ENCODE measurements at places on chromosomes 13 and 19.

- no peak for DNase-seq
These were observed 15.0 kb downstream of the PLIN4 start for GRCh38 chr19:4503132-4503824.

GRCh38 chr19:45862564-45863334 is at the start of gene SYMPK:
TSS of gene SYMPK (minus strand) at chr19:45863147. CDS start at chr19:45854495, 8,652 bp downstream.
- DNase-seq: peak; percentile 100

DNA sequence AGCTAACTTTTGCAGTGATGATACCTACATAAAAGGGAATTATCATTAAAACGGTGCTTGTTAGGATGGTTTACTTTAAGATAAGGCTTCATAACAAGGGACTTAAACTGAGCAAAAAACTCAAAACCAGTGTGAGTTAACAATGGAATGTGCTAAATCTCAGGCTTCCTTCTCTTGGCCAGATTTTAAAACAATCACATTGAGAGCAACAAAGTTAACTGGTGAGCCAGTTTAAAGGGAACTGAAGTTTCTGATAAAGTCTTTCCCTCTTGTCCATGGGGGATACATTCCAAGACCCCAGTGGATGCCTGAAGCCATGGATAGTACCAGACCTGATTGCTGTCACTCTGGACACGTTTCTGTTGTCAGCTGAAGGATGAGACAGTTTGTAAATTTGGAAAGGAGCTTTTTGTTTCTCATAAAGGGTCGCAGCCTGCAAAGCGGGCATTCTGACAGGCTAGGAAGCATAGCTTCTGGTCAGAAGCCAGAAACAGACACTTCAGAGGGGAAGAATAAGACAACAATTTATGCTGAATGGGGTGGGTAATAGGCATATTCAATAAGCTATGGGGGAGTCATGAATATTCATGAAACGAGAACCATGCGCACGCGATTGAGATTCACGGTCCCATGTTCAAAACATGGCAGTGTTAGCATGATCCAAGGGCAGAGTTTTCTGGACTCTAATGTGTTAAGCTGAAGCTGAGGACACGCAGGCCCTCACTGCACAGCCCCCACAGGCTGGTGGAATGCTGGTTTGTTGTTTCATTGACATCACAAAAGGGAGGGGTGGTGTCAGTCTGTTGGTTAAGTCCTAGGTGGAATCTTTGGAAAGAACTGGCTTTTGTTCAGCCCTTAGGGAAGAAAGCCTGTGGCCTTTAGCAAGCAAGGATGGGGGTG is 150.6 kb upstream of the RNF113B start:
- DNase-seq: no peak

GRCh38 chr19:37738371-37738770 is 18.8 kb upstream of the ZNF607 start:
- no peak for DNase-seq

GRCh38 chr13:51719394-51719793 is 84.6 kb downstream of the DHRS12 start:
- no peak for DNase-seq

DNA sequence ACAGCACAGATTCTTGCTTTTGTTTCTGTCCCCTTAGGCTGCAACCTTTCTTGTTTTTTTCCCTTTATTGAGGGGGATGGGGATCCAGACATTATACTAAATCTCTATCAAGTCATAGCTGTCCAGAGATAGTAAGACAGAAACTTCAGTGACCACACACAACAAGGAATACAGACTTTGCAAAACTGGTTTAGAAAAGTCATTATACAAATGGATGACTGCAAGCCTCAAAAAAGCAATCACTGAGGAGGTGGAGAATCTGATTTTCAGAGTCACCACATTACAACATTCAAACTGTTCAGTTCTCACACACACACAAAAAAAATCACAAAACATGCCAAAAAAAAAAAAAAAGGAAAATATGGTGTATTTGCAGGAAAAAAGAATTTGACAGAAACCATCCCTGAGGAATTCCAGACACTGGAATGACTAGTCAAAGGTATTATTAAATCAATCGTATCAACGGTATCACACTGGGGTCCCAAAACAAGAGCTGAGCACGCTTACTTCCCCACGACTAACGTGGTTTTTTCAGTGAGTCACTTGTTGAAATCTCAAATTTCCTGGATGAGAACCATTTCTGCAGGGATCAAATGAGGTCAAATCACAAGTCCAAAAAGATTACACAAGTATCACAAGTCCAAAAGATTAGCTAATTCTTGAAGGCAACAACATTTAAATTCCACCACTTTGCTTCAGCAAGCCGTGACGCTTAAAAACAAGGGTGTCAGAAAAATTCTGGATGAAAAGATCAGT is 41.2 kb downstream of the USP12 start:
- DNase-seq: no peak

- no peak for DNase-seq
These were observed 50.8 kb upstream of the LDLR start for GRCh38 chr19:11038511-11038910.

GRCh38 chr13:24247016-24247415 is 62.4 kb upstream of the C1QTNF9 start:
- no peak for DNase-seq

- no peak for DNase-seq
These were observed 5.2 kb downstream of the LILRA4 start for GRCh38 chr19:54333586-54334298.

- DNase-seq: peak; percentile 100
These were observed at the start of gene TOMM40 for GRCh38 chr19:44891016-44891882. TSS of gene TOMM40 (plus strand) at chr19:44891254. CDS start at chr19:44891416, 162 bp downstream.

DNA sequence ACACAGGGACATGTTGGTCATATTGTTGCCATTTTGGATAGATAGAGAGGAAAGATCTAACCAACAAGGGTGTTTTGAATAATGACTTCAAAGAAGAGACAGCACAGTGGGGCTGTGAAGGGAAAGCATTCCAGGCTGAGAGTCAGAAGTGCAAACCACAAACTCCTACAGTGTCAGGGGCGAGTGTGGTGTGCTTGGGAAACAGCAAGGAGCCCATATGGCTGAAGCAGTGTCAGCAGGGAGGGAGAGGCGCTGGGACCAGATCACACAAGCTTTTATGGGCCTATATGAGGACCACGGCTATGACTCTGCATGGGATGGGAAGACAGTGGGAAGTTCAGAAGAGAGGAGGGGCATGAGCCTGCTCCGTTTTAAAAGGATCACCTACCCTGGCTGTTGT is 166.4 kb downstream of the MYO16 start:
- DNase-seq: no peak

DNA sequence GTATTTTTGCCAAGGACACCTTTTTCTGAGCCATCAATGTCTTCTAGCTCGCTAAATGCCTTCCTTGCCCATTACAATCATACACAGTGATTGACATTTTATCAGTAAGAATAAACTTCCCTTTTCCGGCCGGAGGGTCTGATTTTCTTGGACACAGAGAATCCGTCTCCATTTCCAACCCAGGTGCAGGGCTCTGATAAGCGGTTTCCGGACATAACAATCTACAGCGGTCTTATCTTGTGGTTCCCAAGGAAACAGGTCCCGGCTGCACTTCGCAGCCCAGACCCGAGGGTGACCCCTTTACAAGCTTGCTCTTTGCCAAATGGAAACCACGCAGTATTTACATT is 5.1 kb upstream of the ZNF77 start:
- no peak for DNase-seq

DNA sequence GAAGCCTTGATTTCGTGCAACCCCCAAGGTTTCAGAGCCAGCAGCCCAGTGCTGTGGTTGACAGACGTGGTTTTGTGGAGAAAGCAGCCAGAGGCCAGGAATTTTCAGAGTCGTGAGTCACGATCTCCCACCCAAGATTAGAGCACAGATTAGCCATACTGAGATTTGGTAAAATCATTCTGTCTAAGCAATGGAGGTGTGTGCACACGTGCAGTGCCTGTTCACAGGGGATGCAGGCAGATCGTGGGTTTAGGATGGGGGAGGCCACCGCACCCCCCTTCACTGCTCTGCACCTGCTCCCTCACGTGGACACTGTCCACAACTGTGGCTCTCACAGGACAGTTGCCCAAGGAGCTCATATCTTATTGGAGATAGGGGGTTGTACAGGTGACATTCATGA is 46.6 kb upstream of the GPR183 start:
- DNase-seq: peak; percentile 59

GRCh38 chr19:41801792-41802211 is 5.4 kb downstream of the CEACAM3 start:
- no peak for DNase-seq

DNA sequence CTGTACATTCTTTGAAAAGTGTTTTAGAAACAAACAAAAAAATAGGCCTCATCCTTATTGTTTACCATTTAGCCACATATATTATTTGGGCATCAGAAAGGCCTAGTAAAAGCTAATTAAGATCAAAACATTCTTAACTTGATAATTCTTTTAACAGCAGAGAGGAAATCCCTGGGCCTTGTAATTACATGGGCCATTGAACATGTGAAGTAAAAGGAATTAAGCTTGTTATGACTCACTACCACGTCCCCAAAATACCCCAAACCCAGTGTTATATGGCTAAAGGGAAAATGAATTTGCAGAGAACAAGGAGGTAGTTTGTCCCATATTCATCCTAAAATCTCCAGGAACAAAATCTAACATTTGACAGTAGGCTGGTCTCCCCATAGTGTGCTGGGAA is 439.8 kb downstream of the ITGBL1 start:
- no peak for DNase-seq

DNA sequence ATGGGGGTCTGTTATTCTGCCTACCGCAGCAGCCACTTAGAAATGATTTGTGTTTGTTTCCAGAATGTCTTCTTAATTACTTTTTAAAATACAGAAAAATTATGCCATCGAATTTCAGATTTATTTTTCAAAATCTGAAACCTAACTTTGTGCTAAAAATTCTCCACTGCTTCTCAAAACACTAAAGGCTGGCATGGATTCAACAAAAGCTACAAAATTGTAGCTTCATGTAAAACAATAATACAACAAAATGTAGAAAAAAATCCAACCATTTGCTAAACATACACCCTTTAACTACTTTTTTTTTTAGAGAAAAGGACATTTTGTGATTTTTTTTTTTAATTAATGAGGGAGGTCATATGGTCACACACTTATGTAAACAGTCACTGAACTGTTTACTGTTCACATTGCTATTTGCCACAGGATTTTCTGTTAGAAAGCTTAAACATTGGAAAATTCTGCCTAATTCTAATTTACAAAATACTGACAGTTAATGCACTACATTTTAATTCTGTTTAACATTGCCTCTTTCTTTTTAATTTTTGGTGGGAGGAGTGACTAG is 606.6 kb downstream of the DCT start:
- no peak for DNase-seq

- DNase-seq: no peak
These were observed 88.1 kb downstream of the STOML3 start for GRCh38 chr13:38902551-38902950.

- no peak for DNase-seq
These were observed 59.1 kb upstream of the EEF1AKMT1 start for GRCh38 chr13:20832861-20833260.

- peak; percentile 56 for DNase-seq
These were observed 1.1 kb downstream of the NAXD start for GRCh38 chr13:110616103-110617101.

DNA sequence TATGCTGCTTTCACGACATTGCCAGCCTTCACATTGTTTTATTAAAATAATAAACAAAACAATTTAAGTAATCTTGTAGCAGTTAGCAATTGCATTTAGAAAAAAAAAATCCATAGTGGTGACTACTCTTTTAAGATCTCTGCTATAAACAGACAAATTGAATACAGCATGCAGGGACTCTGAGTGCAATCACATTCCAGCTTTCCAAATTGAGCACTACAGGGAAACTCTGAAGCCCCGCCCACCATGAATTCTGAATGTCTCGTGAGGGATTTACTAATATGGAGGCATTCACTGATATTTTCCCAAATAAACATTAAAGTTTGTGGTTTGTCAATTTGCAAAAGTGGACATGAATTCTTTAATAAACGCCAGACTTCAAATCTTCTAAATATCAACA is 698.8 kb downstream of the LIG4 start:
- no peak for DNase-seq

- DNase-seq: no peak
These were observed 148.7 kb downstream of the NALCN start for GRCh38 chr13:101267656-101268055.

- no peak for DNase-seq
These were observed 297.9 kb upstream of the ARGLU1 start for GRCh38 chr13:106865716-106866440.

DNA sequence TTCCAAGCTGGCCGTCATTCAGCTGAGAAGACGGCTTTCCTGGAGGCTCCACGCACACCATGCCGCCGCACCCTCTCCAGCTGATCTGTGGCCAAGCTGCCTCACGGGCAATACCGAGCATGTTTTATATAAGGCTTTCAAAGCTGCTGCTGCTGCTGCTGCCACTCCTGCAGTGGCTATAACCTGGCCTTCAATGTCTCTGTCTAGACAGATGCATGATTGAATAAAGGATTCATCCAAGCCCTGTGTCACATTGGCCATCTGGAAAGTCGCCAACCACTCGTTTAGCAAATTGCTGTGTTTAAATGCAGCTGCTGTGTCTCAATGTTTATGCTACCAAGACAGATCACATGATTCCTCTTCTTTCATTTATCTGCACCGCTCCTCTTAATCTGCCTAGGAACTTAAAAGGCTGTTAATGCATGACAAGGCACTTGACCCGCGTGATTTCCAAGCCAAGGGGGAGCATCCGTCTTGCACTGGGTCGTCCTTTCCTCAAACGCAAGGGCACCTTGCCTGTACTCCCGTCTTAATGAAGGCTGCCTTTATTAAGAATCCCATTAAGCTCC is 114.3 kb downstream of the TEX26 start:
- DNase-seq: no peak

- DNase-seq: no peak
These were observed 13.9 kb downstream of the FCHO1 start for GRCh38 chr19:17765069-17765618.

DNA sequence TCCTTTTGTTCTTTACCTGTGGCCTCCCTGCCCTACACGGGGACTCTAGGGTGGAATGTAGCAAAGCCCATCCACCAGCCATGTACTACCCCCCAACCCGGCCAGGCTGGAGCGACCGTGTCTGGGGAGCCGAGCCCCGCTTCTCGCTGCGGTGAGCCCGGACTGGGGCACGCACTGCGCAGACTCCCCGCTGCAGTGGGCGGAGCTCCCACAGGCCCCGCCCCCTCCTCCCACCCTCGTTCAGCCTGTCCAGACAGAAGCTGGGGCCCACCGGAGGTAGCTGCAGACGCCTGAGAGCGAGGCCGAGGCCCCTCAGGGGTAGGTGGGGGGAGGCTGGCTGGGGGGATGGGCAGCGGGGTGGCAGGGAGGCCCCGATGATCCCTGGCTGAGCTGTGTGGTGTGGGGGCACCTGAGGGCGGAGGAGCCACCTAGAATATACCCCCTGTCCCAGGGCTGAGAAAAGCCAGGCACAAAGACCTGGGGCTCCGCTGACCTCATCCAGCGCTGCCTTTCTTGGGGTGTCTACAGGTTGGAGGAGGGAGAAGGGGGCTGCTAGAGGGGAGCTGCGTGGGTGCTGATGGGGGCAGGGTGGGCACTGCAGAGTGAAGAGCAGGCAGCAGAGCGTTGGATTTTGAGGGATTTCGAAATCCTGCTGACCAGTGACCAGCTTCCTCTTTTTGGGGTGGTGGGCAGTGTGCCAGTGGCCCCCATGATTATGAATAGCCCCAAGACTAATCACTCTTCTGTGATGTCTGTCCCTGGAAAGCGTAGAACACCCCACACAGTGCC is 17.3 kb downstream of the PLD3 start:
- peak; percentile 73 for DNase-seq

- no peak for DNase-seq
These were observed 15.6 kb upstream of the DCUN1D2 start for GRCh38 chr13:113506025-113506685.

GRCh38 chr13:59274958-59275727 is 888.6 kb downstream of the DIAPH3 start:
- DNase-seq: no peak

Measured in stimulated activated CD4-positive, alpha-beta T cell treated with anti-CD3 and anti-CD28 coated beads, Interleukin-15, amount 100 ng/mL, for 24 hours (primary cell).